K562 (cell line): ENCODE measurements at places on chromosomes 12 and 14. TPM values are rescaled to one million over a fixed set of nuclear protein-coding genes. Genes with fewer than 3 reads are reported as not detected.

TBX5 gene
- not detected in 2 replicates for polyA plus RNA-seq

RAPGEF3 gene
- polyA plus RNA-seq, result 0.44 and 1.1 TPM in 2 replicates

CEP128 gene
- 3.5 and 4.6 TPM in 2 replicates for polyA plus RNA-seq

EEA1 gene
- 4.0 and 5.5 TPM in 2 replicates for polyA plus RNA-seq

C12orf50 gene
- polyA plus RNA-seq, result not detected in 2 replicates

DAO gene
- polyA plus RNA-seq, result not detected in 2 replicates

OTX2 gene
- not detected in 2 replicates for polyA plus RNA-seq

PIK3C2G gene
- not detected in 2 replicates for polyA plus RNA-seq

DNA sequence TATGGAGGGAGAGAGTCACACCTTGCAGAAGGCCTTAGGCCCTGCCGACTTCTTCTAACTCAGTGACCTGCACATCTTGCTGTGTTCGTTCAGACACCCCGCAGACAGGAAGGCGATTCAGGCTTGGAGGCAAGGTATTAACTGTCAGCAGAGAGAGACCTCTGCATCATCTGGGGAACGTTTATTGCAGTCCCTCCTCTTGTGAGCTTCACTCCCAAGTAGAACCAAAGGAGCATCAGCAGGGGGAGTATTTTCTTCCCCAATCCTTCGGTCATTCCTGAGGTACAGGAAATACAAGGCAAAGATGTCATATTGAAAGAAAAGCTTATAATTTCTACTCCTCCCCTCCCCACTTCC is 217.9 kb downstream of the CRADD start:
- H3K27me3 ChIP-seq, result no peaks in the 10 kb centered on the region
- no peak overlapping the region for H3K4me3 ChIP-seq
- peaks cover 10% of the 10 kb centered on the region; the same call in 2 of the 3 replicates for H3K4me1 ChIP-seq
- DNase-seq, result no peak
- no peak overlapping the region for H3K27ac ChIP-seq

DNA sequence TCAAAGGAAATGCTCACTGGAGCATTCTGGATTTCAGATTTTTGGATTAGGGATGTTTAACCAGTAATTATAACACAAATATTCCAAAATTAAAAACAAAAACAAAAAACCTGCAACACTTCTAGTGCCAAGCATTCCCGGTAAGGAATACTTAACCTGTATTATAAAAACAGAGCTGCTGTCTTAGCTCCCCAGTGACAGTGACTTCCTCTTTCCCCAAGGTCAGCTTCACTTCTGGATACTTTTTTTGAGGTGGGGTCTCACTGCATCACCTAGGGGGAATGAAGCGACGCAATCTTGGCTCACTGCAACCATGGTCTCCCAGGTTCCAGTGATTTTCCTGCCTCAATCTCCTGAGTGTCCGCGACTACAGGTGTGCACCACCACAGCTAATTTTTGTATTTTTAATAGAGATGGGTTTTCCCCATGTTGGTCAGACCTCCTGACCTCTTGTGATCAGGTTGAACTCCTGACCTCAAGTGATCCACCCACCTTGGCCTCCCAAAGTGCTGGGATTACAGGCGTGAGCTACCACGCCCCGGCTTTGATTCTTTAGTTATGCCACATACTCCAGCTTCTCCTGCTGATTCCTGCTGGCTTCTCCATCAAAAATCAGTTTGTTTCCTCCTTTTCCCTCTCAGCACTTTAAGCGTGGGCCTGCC is 15.9 kb downstream of the PPP1CC start:
- peaks cover 97% of the 10 kb centered on the region for H3K36me3 ChIP-seq
- no peak overlapping the region for H3K27ac ChIP-seq
- H3K4me3 ChIP-seq, result no peak overlapping the region
- no peaks in the 10 kb centered on the region for H3K27me3 ChIP-seq
- DNase-seq, result no peak
- H3K4me1 ChIP-seq, result no peaks in the 10 kb centered on the region

GRCh38 chr12:121424624-121424975 is 24.7 kb downstream of the RNF34 start:
- H3K4me1 ChIP-seq, result peaks cover 10% of the 10 kb centered on the region; the same call in 2 of the 3 replicates
- no peak overlapping the region for H3K4me3 ChIP-seq
- H3K27me3 ChIP-seq, result no peaks in the 10 kb centered on the region
- DNase-seq, result no peak
- peaks cover 94% of the 10 kb centered on the region for H3K36me3 ChIP-seq
- H3K27ac ChIP-seq, result peak overlapping the region; percentile 56; the same call in 2 of the 3 replicates

GRCh38 chr12:93060666-93061472 is 131.8 kb upstream of the EEA1 start:
- peak; percentile 46 for DNase-seq
- H3K27me3 ChIP-seq, result peaks cover 23% of the 10 kb centered on the region
- H3K4me1 ChIP-seq, result no peaks in the 10 kb centered on the region
- H3K4me3 ChIP-seq, result no peak overlapping the region
- H3K27ac ChIP-seq, result no peak overlapping the region

DNA sequence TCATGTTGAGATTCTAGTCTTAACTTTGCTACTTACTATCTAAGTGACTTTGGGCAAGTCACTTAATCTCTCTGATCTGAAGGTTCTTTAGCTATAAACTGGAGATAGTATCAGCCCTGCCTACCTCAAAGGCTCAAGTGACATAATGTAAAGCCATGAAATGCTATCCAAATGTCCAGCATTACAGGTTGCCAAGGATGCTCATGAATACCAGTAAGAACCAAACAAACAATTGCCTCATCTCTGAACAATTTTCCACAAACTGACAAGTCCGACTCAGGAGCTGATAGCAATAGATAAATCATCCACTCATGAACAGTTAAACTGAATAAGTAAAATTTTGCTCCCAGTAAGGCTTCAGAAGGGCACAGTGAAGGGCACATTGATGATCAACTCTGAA is 51.5 kb downstream of the LMNTD1 start:
- no peak overlapping the region for H3K27ac ChIP-seq
- no peak overlapping the region for H3K4me3 ChIP-seq
- no peaks in the 10 kb centered on the region for H3K36me3 ChIP-seq
- H3K27me3 ChIP-seq, result no peaks in the 10 kb centered on the region

GRCh38 chr14:68968051-68968450 is 11.1 kb downstream of the ACTN1 start:
- H3K4me3 ChIP-seq, result no peak overlapping the region
- H3K27ac ChIP-seq, result no peak overlapping the region
- peaks cover 11% of the 10 kb centered on the region for H3K4me1 ChIP-seq
- DNase-seq, result no peak

- no peak overlapping the region for H3K4me3 ChIP-seq
- H3K27me3 ChIP-seq, result peaks cover 51% of the 10 kb centered on the region
- no peaks in the 10 kb centered on the region for H3K36me3 ChIP-seq
- H3K27ac ChIP-seq, result no peak overlapping the region
- no peaks in the 10 kb centered on the region; the same call in 2 of the 3 replicates for H3K4me1 ChIP-seq
- DNase-seq, result no peak
Measured at GRCh38 chr12:132606466-132606865, 3.9 kb downstream of the LRCOL1 start.

DNA sequence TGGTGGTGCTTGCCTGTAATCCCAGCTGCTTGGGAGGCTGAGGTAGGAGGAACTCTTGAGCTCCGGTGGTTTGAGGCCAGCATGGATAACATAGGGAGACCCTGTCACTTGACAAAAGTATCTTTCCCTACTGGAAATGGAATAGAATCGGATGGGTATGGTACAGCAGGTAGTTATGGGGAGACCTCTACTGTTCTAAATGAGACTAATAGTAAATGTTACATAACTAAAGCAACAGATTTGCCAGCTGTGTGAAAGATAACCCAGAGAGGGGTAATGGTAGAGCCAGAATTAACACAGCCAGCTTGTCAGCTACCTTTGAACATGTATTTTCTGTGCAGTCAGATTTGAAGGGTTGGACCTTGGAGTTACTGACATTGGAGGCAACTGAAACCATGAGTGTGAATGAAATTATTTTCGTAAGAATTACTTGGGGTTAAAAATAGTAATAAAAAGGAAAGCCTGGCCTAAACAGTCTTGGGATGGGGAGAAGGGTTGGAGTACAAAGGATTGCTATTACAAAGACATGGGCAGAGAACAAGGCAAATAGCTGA is 21.7 kb upstream of the NUP107 start:
- H3K4me3 ChIP-seq, result no peak overlapping the region
- no peak overlapping the region for H3K27ac ChIP-seq
- no peaks in the 10 kb centered on the region for H3K27me3 ChIP-seq
- DNase-seq, result peak; percentile 13
- H3K36me3 ChIP-seq, result peaks cover 29% of the 10 kb centered on the region; the same call in 1 of the 3 replicates

GRCh38 chr12:54412348-54412747 is 6.7 kb downstream of the ITGA5 start:
- no peak overlapping the region for H3K27ac ChIP-seq
- no peak overlapping the region for H3K4me3 ChIP-seq
- no peaks in the 10 kb centered on the region for H3K27me3 ChIP-seq
- no peak for DNase-seq
- H3K4me1 ChIP-seq, result peaks cover 32% of the 10 kb centered on the region

GRCh38 chr12:122643207-122643805 is 59.9 kb downstream of the HCAR2 start:
- no peak overlapping the region for H3K27ac ChIP-seq
- H3K27me3 ChIP-seq, result no peaks in the 10 kb centered on the region
- no peak for DNase-seq
- H3K4me1 ChIP-seq, result no peaks in the 10 kb centered on the region
- H3K4me3 ChIP-seq, result no peak overlapping the region

GRCh38 chr12:64147011-64147631 is 75.0 kb downstream of the KICS2 start:
- no peaks in the 10 kb centered on the region for H3K36me3 ChIP-seq
- H3K4me1 ChIP-seq, result no peaks in the 10 kb centered on the region
- H3K4me3 ChIP-seq, result no peak overlapping the region
- no peak for DNase-seq
- H3K27me3 ChIP-seq, result peaks cover 18% of the 10 kb centered on the region
- no peak overlapping the region for H3K27ac ChIP-seq

GRCh38 chr12:7113389-7113871 is 4.4 kb upstream of the C1RL start:
- peaks cover 2% of the 10 kb centered on the region; the same call in 2 of the 3 replicates for H3K36me3 ChIP-seq
- peaks cover 22% of the 10 kb centered on the region for H3K4me1 ChIP-seq
- H3K27ac ChIP-seq, result no peak overlapping the region
- H3K4me3 ChIP-seq, result no peak overlapping the region
- DNase-seq, result peak; percentile 40

DNA sequence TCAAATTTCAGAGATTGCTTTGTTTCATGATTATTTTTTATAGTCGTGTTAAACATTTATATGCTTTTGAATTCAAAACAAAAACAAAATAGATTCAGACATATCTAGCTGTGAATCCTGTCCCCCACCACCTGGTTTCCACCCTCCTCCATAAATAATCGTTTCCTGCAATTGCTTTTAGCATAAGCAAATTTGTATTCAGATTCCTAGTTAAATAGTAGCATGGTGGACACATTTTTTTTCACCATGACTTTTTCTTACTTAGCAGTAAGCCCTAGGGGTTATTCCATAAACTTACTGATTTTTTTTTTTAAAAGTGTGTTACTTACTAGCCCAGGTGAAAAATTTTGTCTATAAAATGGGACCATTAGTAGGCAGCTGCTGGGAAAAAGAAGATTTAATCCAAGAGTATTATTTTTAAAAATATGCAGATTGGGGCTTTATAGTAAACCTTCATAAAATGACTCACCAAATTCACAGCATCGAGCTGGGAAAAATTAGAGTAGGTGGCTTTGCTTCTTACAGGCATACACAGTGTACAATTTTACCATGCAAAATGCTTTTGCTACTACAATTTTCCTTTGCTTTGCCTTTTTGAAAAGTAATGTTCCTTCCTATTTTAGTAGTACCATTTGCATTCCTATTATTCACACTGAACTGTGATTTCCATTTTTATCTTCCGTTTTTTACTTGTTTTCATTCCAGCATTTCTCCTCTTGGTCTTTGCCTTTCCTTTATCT is 117.8 kb downstream of the BTG1 start:
- H3K4me3 ChIP-seq, result no peak overlapping the region
- no peak for DNase-seq
- peaks cover 3% of the 10 kb centered on the region; the same call in 1 of the 3 replicates for H3K4me1 ChIP-seq

DNA sequence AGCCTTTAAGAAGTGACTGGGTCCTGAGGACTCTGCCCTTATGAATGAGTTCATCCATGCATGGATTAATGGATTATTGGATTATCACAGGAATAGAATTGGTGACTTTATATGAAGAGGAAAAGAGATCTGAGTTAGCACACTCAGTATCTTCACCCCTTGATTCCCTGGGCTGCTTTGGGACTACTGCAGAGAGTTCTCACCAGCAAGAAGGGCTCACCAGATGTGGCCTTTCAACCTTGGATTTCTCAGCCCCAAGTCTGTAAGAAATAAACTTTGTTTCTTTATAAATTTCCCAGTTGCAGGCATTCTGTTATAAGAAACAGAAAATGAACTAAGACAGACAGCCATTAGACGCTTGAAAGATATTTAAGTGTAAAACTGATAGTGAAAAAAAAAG is 509.2 kb downstream of the FLRT2 start:
- H3K4me3 ChIP-seq, result no peak overlapping the region
- no peak overlapping the region for H3K27ac ChIP-seq
- no peak for DNase-seq

GRCh38 chr12:95774311-95775045 is 16.1 kb downstream of the NTN4 start:
- no peak for DNase-seq
- no peak overlapping the region for H3K4me3 ChIP-seq
- H3K27me3 ChIP-seq, result peaks cover 6% of the 10 kb centered on the region; the same call in 2 of the 3 replicates
- H3K36me3 ChIP-seq, result no peaks in the 10 kb centered on the region
- H3K27ac ChIP-seq, result no peak overlapping the region

DNA sequence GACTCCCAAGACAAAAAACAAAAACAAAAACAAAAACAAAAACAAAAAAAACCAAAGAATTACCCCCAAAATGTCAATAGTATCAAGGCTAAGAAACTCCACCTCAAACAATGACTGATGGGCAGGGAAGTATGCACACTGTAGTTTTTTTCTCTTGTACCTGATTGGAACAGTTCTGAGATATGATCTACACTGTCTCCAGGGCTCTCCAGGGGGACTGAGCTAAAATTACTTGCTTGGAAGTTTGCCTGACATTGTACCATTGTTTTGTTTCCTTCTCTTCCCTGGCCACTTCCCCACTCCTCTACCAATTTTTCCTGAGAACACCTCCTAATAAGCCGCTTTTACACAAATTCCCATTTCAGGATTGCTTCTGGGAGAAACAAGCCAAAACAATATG is 22.3 kb upstream of the CATSPERB start:
- no peak overlapping the region for H3K4me3 ChIP-seq
- no peaks in the 10 kb centered on the region for H3K36me3 ChIP-seq
- no peaks in the 10 kb centered on the region for H3K27me3 ChIP-seq
- H3K4me1 ChIP-seq, result no peaks in the 10 kb centered on the region; the same call in 2 of the 3 replicates

DNA sequence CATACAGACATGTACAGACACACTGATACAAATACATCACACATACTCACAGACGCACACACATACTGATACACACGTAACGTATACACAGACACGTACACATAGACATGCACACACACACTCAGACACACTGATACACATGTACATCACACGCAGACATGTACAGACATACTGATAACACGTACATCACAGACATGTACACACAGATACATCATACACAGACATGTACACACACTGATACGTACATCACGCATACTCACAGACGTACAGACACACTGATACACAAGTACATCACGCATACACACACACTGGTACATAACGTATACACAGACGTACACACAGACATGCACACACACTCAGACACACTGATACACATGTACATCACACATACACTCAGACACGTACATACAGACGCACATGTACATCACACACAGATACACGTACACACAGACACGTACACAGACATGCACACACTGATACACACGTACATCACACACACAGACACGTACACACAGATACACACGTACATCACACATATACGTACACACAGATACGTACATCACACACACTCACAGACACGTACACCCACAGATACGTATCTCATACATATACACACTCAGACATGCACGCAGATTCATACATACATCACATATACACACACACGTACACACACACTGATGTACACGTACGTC is 5.1 kb downstream of the ZNF605 start:
- H3K4me1 ChIP-seq, result peaks cover 2% of the 10 kb centered on the region; the same call in 1 of the 3 replicates
- H3K27ac ChIP-seq, result no peak overlapping the region; the same call in 2 of the 3 replicates
- H3K36me3 ChIP-seq, result no peaks in the 10 kb centered on the region; the same call in 2 of the 3 replicates
- no peak for DNase-seq
- no peak overlapping the region for H3K4me3 ChIP-seq
